ENCODE measurements at places on chromosomes 7 and 10. TPM values are rescaled to one million over a fixed set of nuclear protein-coding genes. Genes with fewer than 3 reads are reported as not detected.

GRCh38 chr7:27917774-27918314, 177.9 kb downstream of the TAX1BP1 start:
- DNase-seq, result peak; percentile 68

- no peak for DNase-seq
Measured at GRCh38 chr7:91869661-91870060, 10.8 kb downstream of the MTERF1 start.

GRCh38 chr7:77661816-77662215, 34.4 kb upstream of the RSBN1L start:
- DNase-seq, result no peak

DNA sequence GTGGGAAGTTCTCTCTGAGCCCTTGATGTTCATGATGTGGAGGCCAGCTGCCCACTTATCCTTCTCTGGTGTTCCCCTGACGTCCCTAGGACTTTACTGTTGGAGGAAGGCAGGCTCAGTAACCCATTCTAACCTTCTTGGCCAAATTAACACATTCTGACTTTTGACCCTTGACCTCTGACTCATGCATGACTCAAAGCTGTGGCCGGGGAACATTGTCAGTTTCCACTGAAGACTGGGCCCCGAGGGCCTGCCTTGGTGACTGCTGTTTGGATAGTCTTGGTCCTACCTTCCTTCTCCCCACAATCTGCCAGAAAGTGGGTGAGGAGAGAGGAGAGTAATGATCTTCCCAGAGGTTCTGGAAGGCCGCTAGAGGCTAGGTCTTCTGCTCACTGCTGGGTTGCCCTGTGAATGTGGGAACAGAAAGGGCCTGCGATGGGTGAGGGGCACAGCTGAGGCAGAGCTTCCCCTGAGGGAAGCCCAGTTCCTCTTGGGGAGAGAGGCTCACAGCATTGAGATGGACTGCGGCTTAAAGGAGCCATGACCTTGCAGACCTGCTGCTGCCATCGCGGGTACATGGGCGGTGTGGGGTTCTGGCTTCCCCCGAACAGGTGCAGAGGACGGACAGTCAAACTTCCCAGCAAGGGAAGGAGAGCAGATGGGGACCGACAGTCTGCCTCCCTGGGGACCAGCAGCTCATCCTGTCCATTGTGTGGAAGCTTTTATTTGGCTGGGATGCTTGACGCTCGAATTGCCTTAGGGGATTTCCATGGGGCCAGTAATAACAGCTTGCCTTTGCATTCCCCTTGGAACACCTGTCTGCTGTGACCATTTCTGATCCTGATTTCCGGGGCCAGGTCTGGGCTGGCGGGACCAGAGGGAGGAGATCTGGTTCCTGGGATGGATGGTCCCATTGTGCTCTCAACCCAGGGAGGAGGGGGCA, 43.8 kb downstream of the ADAMTS14 start:
- peak; percentile 23 for DNase-seq

GRCh38 chr7:96308253-96308949, 13.5 kb downstream of the SLC25A13 start:
- no peak for DNase-seq

The RNF32 gene
- 0.23 TPM for total RNA-seq

The CALCR gene
- not detected for total RNA-seq

The ASIC3 gene
- total RNA-seq, result not detected

DNA sequence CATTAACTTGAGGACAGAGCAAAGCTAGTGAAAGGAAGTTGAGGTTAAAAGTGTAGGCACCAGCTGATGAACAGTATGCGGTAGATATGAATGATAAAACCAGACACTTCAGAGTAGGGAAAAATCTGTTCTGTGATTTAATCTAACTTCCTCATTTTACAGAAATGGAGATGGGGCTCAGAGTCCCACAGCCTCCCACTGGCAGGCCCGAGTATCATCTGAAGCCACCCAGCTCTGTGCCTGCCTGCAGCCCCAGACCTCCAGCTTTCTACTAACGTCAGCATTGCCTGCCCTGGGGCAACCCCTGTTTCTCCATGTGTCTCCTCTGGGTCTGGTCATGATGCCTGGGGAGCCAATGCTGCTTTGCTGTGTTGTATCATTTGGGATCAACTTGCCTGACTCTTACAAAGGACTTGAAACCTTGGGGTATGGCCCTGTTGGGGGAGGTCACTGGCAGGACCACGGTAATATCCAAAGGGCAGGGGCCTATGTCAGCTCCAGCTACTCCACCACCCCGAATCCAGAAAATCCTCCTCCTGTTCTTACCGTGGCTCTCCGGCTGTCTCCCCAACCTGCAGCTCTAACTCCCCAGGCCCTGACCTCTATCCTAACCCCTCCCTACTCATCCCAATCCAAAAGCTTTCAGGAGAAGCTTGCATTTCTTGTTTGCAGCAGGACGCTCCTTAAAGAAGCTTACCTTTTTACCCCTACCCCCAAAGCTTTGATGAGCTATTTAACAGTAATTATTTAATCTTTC, 56.2 kb upstream of the NPY start:
- DNase-seq, result no peak

- peak; percentile 12 for DNase-seq
Measured at GRCh38 chr10:128173386-128173785, 47.2 kb upstream of the MKI67 start.

DNA sequence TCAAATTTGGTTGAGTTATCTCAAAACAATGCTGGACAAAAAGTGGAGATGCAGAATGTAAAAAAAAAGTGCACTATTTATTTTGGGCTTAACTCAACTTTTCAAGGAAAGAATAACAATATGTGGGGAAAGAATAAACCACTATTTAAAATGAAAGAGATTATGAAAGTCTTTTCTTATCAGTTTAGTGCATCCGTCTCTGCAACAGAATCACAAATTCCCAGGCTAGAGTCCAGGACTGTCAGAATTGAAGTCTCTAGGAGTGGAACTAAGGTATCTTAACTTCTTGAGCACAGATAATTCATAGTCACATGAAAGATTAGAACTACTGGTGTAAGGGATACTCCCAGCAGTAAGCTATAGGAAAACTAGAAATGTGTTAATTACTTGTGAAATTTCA, 1200.3 kb upstream of the LRRN3 start:
- DNase-seq, result no peak

The CPEB3 gene
- total RNA-seq, result 1.7 TPM

GRCh38 chr7:98872328-98872924, 2.6 kb upstream of the TMEM130 start:
- DNase-seq, result peak; percentile 38

DNA sequence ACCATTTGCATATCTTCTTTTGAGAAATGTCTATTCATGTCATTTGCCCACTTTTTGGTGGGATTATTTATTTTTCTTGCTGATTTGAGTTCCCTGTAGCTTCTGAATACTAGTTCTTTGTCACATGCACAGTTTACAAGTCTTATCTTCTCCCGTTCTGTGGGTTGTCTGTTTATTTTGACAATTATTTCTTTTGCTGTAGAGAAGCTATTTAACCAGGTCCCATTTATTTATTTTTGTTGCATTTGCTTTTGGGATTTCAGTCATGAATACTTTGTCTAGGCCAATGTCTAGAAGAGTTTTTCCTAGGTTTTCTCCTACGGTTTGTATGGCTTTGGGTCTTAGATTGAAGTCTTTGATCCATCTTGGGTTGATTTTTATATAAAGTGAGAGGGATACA, 32.9 kb downstream of the GPR22 start:
- DNase-seq, result no peak

DNA sequence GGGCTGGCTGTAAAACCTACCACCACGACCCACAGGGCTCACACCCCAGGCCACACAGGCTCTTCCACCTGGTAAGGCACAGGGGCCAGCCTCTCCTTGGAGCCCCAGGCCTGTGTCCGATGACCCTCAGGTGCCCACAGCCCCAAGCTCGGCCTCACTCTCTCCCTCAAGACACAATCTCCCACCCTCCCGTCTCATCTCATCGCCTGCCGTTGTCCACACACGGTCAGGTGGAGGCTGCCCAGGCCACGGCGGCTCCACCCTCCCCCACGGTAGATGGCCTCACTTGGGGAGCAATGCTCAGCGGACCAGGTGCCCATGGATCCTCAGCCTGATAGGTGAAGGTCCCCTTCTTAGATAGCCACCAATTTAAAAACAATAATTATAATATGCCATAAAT, 8.7 kb upstream of the UTF1 start:
- DNase-seq, result no peak

The C10orf71 gene
- total RNA-seq, result not detected

DNA sequence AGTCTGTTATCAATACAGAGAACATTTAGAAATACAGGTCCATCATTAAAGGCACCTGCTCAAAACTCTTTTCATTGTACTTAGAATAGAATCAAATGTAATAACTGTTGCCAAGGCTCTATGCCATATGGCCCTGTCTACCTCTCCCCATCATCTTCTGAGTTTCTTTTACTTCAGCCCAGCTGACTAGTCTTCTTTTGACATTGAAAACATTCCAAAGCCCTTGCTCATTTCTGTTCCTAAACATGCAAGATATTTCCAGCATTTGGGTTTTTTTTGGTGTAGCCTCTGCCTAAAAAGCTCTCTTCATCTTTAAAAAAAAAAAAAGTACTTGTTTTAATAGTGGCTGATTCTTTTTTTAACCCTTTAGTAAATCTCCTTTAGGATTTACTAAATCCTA, 165.5 kb upstream of the SMIM30 start:
- DNase-seq, result no peak

DNA sequence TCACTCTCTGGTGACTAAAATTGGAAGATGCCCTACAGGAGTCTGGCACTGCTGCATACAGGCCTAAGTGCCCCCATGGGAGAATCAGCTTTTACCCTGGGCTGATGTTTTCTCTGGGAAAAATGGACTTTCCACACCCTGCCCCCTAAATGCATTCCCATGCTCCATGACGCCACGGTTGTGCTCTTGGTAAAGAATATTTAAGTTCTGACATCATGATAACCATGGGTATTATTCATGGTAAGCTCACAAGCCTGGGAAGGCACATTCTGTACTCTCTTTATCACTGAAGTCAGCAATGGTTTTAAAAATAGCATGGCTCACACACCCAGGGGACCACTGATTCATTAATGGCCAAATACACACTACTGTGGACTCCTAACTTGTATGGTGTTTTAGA, 43.4 kb downstream of the HIPK2 start:
- DNase-seq, result peak; percentile 69

DNA sequence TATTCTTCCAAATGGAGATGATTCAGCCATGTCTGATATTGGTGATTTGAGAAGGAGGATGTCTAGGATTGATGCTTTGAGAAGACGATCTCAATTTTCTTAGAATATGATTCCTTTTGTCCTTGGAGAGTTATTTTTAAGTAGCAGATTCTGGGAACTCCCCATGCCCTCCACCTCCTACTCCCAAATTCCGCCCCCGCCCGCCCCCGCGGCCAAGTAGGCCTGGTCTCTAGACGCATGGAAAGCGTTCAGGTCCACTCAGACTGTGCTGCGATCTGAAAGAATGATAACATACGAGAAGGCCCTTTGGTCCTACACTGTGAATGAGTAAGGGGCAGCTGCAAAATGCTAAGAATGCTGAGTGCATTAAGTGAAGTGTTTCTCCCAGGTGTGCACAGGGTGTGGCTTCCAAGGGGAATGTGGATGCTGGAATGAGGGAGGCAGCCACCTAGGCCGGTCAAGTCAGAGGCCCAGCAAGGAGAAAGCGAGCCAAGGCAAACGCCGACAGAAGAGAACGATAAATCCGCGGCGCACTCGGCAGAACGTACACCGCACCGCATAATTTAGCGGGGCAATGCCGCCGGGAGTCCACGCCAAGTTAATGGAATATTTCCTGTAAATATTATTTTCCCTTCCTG, 142.3 kb downstream of the PRPF18 start:
- no peak for DNase-seq

- DNase-seq, result no peak
Measured at GRCh38 chr7:100730136-100730800, 3.1 kb upstream of the ZAN start.

DNA sequence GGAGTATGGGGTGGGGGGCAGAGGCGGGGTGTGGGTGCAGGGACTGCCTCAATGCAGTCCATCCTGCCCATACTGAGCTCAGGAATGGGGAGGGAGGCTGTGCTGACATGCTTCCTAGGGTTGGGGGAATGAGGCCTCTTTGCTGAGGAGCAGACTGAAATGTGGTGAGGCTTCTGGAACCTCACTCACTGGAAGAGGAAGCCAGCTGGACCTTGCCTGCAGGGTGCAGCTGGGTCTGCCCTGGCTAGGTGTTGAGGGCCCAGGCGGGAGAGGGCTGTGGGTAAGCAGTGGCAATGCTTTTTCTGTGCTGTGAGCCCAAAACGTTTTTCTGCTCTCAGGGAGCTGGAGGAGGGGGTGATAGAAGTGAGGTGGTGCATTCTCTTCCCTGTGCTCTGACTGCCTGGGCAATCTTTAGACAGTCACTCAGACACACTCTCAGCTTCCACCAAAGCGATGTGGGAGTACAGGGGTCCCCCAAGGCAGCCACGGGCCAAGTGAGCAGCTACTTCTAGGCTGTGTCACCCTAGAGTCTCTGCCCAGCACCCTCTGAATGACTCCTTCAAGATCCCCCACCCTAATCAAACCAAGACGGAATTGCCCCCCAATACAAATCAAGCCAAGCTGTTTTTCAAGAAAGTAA, 41.1 kb upstream of the BMPR1A start:
- no peak for DNase-seq

GRCh38 chr10:119243488-119243887, 36.1 kb downstream of the GRK5 start:
- DNase-seq, result no peak

DNA sequence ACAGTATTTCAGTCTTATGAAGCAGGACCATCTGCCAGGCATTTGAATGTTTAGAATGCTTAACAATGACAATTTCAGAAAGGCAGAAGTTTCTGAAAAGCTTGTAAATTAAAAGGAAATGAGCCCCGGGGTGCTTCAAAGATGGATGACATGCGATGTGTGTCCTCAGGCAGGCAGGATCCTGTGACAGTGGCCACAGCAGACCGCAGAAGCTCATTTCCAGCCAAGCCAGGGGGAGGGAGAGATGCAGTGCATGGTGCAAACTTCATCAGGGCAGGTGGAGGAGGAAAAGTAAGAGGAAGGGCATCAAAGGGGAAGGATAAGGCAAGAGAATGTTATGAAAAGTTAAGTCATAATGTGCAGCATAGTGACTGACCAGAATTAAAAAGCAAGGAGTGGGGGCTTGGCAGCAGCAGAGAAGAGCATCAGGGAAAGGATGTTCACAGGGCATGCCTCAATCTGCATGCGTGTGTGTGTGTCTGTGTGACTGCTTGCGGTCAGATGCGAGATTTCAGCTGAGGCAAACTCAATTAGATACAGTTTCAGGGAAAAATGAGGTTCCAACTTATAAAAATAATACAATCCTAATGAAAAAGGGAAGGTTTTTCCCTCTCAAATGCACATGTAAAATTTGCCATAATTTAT, 173.7 kb downstream of the COBL start:
- no peak for DNase-seq

The RADIL gene
- 3.9 TPM for total RNA-seq

The OR2A25 gene
- total RNA-seq, result not detected

The CCDC126 gene
- 28.2 TPM for total RNA-seq
